Neural crest cell (in vitro differentiated cells): ENCODE measurements at places on chromosomes 2 and 18. TPM values are rescaled to one million over a fixed set of nuclear protein-coding genes. Genes with fewer than 3 reads are reported as not detected.

DNA sequence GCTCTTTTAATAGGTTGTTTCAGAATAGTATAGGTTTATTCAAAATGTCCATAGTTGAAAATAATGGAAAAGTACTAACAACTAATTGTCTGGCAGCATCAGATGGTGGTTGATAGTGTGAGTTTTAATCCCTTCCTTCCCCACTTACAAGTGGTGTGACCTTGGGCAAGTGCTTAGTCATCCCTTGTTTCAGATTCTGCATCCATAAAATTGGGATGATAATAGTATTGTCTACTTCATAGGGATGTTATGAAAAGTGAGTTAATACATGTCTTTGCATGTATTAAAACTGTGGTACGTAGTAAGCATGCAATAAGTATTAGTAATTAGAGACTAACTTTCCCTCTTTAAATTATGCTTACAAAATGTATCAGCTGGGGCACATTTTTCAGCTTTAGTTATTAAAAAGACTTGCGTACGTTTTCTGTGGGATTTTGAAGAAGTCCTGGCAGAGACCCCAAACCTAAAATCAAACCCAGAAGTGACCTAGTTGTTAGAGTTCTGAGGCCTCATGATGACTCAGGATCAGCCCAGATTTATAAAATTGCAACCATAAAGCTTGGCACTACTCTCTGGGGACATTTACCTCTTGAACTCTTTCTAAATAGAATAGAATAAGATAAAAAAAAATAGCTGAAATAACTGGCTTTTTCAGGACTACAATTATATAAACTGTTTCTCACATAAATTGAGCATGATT, 8.6 kb downstream of the ITGA4 start:
- peaks cover 7% of the 10 kb centered on the region for H3K36me3 ChIP-seq
- peaks cover 2% of the 10 kb centered on the region for H3K27me3 ChIP-seq
- peaks cover 35% of the 10 kb centered on the region for H3K4me1 ChIP-seq
- no peak overlapping the region for H3K4me3 ChIP-seq
- H3K27ac ChIP-seq, result no peak overlapping the region

GRCh38 chr2:51297488-51297887, 265.6 kb upstream of the NRXN1 start:
- no peak overlapping the region for H3K4me3 ChIP-seq
- H3K27ac ChIP-seq, result no peak overlapping the region
- H3K4me1 ChIP-seq, result no peaks in the 10 kb centered on the region
- DNase-seq, result no peak

GRCh38 chr18:70337139-70337972, 48.5 kb downstream of the SOCS6 start:
- DNase-seq, result no peak
- peaks cover 4% of the 10 kb centered on the region for H3K4me1 ChIP-seq
- H3K36me3 ChIP-seq, result peaks cover 43% of the 10 kb centered on the region
- no peak overlapping the region for H3K4me3 ChIP-seq
- H3K27ac ChIP-seq, result no peak overlapping the region

- peaks cover 13% of the 10 kb centered on the region for H3K36me3 ChIP-seq
- no peak overlapping the region for H3K4me3 ChIP-seq
- no peaks in the 10 kb centered on the region for H3K27me3 ChIP-seq
- peaks cover 5% of the 10 kb centered on the region for H3K4me1 ChIP-seq
Measured at GRCh38 chr2:224876522-224876921, 160.4 kb upstream of the CCDC195 start.

DNA sequence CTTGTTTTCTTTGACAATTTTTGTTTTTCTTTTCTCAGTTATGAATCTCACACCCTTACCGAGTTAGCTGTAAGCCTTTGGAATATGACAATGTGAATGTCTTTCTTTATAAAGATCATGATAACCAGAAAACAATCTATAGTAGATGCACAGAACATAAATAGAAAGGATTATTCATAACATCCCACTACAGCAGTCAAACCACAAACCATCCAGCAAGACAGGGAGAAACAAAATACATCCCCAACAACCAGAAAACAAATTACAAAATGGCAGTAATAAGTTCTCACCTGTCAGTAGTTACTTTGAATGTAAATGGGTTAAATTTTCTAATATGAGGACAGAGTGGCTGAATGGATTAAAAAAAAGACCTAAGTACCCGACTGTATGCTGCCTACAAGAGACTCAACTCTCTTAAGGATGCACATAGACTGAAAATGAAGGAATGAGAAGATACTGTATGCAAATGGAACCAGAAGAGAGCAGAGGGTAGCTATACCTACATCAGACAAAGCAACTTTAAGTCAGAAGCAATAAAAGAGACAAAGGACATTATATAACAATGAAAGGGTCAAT, 124.6 kb downstream of the ZNF532 start:
- H3K27me3 ChIP-seq, result no peaks in the 10 kb centered on the region
- H3K4me3 ChIP-seq, result no peak overlapping the region
- H3K27ac ChIP-seq, result no peak overlapping the region
- H3K4me1 ChIP-seq, result peaks cover 3% of the 10 kb centered on the region
- peaks cover 20% of the 10 kb centered on the region for H3K36me3 ChIP-seq

DNA sequence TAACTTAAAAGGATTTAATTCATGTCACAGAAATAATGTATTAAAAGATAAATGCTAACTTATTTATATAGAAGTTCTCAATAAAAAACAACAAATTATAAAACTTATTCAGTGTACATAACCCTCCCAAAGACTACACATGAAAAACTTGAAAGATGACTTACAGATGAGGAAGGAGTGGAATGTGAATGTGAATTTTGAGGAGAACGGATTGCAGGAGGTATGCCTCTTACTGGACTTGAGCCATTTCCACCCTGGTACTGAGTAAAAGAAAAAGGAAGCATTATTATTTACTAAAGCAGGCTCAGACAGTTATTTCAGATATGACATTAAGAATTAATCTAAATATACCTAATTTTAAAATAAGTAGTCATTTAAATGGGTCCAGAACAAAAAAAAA, 104.4 kb downstream of the TLK1 start:
- no peak overlapping the region for H3K27ac ChIP-seq
- no peak overlapping the region for H3K4me3 ChIP-seq
- no peaks in the 10 kb centered on the region for H3K27me3 ChIP-seq
- peaks cover 42% of the 10 kb centered on the region for H3K36me3 ChIP-seq

DNA sequence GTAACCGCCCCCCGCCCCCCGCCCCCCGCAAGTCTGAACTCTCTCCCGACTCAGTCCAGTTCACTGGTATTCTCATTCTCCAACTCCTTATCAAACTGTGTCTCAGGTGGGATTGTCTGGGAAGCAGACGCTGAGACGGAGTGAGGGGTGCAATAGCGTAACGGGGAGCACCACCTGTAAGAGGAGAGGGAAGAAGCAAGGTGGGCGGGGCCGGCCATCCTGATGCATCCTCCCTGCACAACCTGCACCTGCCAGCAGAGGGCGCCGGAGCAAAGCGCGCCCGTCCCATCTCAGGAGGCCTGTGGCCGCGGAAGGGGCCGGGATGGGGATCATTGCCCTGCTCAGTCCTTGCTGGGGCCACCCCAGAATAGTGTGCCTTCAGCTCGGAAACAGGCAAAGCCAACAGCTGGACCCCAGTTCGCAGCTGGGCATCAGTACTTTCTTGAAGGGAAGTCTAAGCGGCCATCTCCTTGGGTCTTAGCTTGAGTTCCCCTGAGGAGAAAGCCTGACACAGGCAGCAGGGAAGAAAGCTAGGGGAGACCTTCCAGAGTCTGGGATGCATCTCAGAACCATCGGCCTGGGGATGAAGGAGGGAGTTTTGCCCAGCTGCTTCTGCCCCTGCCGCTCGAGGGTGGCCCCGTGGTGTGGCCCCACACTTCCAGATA, 208.0 kb downstream of the TFCP2L1 start:
- H3K36me3 ChIP-seq, result no peaks in the 10 kb centered on the region
- no peak overlapping the region for H3K4me3 ChIP-seq
- no peak overlapping the region for H3K27ac ChIP-seq
- peaks cover 21% of the 10 kb centered on the region for H3K27me3 ChIP-seq
- peaks cover 20% of the 10 kb centered on the region for H3K4me1 ChIP-seq

DNA sequence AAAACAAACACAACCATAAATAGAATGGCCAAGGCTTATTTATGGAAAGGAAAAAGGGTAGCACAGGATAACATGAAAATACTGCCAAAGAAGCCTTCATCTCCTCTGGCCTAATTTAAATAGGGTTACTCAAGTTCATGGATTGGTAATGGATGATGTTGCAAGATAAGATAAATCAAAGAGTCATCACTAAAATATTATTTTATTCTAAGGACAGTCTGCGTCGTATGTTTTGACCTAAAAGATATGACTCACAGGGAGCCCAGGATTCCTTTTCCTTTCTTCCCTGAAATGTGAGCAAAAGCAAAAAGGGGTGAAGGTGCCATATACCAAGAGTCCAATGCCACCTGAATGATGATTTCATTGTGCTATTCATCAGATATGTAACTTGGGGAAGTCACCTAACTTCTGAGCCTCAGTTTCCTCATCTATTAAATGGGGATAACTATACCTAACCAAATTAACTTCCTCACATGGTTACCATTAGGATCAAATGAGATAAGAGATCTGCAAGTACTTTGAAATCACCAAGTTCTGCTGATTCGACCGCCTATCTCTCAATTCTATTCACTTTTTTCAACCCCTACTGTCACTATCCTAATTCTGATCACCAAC, 137.7 kb downstream of the THADA start:
- H3K36me3 ChIP-seq, result no peaks in the 10 kb centered on the region
- H3K4me3 ChIP-seq, result no peak overlapping the region
- H3K27me3 ChIP-seq, result no peaks in the 10 kb centered on the region

- peaks cover 16% of the 10 kb centered on the region for H3K4me1 ChIP-seq
- no peaks in the 10 kb centered on the region for H3K36me3 ChIP-seq
- no peaks in the 10 kb centered on the region for H3K27me3 ChIP-seq
Measured at GRCh38 chr2:187228986-187229385, 219.1 kb downstream of the CALCRL start.

DNA sequence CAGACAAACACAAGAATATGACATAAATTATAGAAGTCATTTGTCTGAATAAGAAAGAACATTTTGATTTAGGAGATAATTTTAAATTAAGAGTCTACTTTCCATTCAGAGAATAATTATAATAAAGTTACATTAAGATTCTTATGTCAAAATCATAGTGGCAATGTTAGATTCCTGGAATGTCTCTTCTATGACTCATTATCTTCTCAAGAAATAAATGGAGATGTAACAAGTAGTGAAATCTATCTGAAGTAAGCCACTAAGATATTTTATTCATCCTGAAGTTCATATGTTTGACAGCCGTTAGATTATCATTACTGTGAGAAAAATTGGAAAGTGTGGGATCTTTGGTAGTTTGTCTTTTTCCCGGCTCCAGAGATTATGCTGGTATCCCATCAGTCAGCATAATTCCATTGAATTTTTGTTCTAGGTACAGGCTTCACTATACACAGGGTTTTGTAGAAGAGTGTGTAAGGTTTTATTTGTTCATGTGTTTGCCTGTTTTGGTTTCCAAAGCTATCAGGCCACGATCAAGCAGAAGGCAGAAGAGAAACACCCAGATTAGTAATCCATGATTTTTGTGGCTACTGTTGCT, 1246.6 kb upstream of the LRRTM1 start:
- no peaks in the 10 kb centered on the region for H3K27me3 ChIP-seq
- no peaks in the 10 kb centered on the region for H3K4me1 ChIP-seq
- no peak overlapping the region for H3K27ac ChIP-seq
- DNase-seq, result no peak
- no peaks in the 10 kb centered on the region for H3K36me3 ChIP-seq
- H3K4me3 ChIP-seq, result no peak overlapping the region

- H3K4me3 ChIP-seq, result no peak overlapping the region
- H3K27me3 ChIP-seq, result no peaks in the 10 kb centered on the region
- no peaks in the 10 kb centered on the region for H3K36me3 ChIP-seq
- H3K4me1 ChIP-seq, result peaks cover 5% of the 10 kb centered on the region
- no peak overlapping the region for H3K27ac ChIP-seq
Measured at GRCh38 chr2:102999958-103000357, 238.1 kb downstream of the TMEM182 start.

- no peak overlapping the region for H3K4me3 ChIP-seq
- no peaks in the 10 kb centered on the region for H3K4me1 ChIP-seq
- H3K27me3 ChIP-seq, result peaks cover 15% of the 10 kb centered on the region
- H3K27ac ChIP-seq, result no peak overlapping the region
- no peaks in the 10 kb centered on the region for H3K36me3 ChIP-seq
Measured at GRCh38 chr2:181596556-181596955, 60.3 kb downstream of the CERKL start.

GRCh38 chr2:68388772-68389171, 23.7 kb downstream of the PLEK start:
- H3K4me3 ChIP-seq, result no peak overlapping the region
- H3K27ac ChIP-seq, result no peak overlapping the region
- H3K4me1 ChIP-seq, result no peaks in the 10 kb centered on the region
- peaks cover 43% of the 10 kb centered on the region for H3K27me3 ChIP-seq
- no peaks in the 10 kb centered on the region for H3K36me3 ChIP-seq

GRCh38 chr18:47254341-47254939, 3.0 kb upstream of the SKOR2 start:
- peaks cover 5% of the 10 kb centered on the region for H3K4me1 ChIP-seq
- no peak overlapping the region for H3K4me3 ChIP-seq
- H3K27me3 ChIP-seq, result peaks cover 100% of the 10 kb centered on the region
- DNase-seq, result peak; percentile 82
- no peak overlapping the region for H3K27ac ChIP-seq

- H3K36me3 ChIP-seq, result no peaks in the 10 kb centered on the region
- no peaks in the 10 kb centered on the region for H3K27me3 ChIP-seq
- H3K4me1 ChIP-seq, result peaks cover 11% of the 10 kb centered on the region
- H3K27ac ChIP-seq, result no peak overlapping the region
- DNase-seq, result no peak
Measured at GRCh38 chr2:184032983-184033382, 565.3 kb upstream of the ZNF804A start.

DNA sequence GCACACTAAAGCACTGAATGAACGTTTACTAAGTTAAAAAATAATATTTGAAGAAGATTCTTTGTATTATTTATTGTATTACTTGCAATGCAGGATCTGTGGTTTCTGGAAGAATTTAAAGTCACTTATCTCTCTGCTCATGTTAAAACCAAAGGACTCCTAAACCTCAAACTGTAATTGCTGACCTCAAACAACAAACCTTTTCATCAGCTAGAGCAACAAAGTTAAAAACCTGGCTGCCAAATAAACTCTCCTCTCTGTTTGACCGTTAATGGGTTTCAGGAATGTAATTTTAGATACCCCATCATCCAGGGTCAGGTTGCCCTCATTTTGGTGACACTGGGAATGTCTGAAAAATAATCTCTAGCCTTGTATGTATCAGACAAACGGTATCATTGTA, 239.1 kb downstream of the TGIF1 start:
- DNase-seq, result no peak
- no peaks in the 10 kb centered on the region for H3K27me3 ChIP-seq
- H3K4me3 ChIP-seq, result no peak overlapping the region
- H3K36me3 ChIP-seq, result peaks cover 4% of the 10 kb centered on the region

GRCh38 chr2:10912796-10913455, 1.2 kb downstream of the KCNF1 start:
- DNase-seq, result no peak
- peak overlapping the region; percentile 75 for H3K4me3 ChIP-seq
- peaks cover 56% of the 10 kb centered on the region for H3K27me3 ChIP-seq
- H3K27ac ChIP-seq, result peak overlapping the region; percentile 80

- no peak overlapping the region for H3K4me3 ChIP-seq
- DNase-seq, result no peak
- H3K27me3 ChIP-seq, result peaks cover 47% of the 10 kb centered on the region
Measured at GRCh38 chr2:16184945-16185660, 244.8 kb downstream of the MYCN start.

- no peaks in the 10 kb centered on the region for H3K36me3 ChIP-seq
- peaks cover 20% of the 10 kb centered on the region for H3K4me1 ChIP-seq
- H3K27ac ChIP-seq, result no peak overlapping the region
- DNase-seq, result peak; percentile 26
- peak overlapping the region; percentile 87 for H3K4me3 ChIP-seq
Measured at GRCh38 chr2:174682007-174682577, 82.2 kb downstream of the CHRNA1 start.

Gene SH3RF3
- 0.70 and 0.84 TPM in 2 replicates for total RNA-seq

Gene ASXL3
- 14.5 and 18.2 TPM in 2 replicates for total RNA-seq

Gene TPO
- total RNA-seq, result not detected in 2 replicates

Gene VIT
- not detected in 2 replicates for total RNA-seq

Gene ARHGAP15
- total RNA-seq, result 2.8 and 3.2 TPM in 2 replicates

Gene C1GALT1C1L
- total RNA-seq, result not detected in 2 replicates

Gene CAPG
- total RNA-seq, result 24.3 and 32.6 TPM in 2 replicates
